Ascending aorta (tissue), 2 donors: ENCODE measurements at places on chromosomes 3 and 15. TPM values are rescaled to one million over a fixed set of nuclear protein-coding genes. Genes with fewer than 3 reads are reported as not detected.

- H3K4me1 ChIP-seq = no peaks in the 10 kb centered on the region
- H3K36me3 ChIP-seq = no peaks in the 10 kb centered on the region
- H3K27ac ChIP-seq = no peak overlapping the region
- no peak overlapping the region for H3K4me3 ChIP-seq
- H3K27me3 ChIP-seq = no peaks in the 10 kb centered on the region
These were observed 1161.4 kb downstream of the IGSF11 start for GRCh38 chr3:117873249-117873600.

DNA sequence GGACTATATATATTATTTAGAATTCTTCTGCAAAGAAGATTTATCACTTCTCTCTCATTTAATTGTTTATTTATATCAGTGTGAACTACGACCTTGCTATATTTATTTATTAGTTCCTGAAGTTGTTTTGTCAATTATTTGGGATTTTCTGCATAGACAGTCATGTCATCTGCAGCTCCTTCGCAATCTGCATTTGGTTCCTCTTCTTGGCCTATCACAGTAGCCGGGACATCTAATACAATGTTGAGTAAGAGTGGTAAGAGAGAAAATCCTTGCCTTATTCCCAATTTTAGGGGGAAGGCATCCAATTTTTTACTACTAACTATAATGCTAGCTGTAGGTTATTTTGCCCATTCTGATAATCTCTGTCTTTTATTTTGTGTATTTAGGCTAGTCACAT lies 39.4 kb downstream of the FOXL2 start:
- H3K36me3 ChIP-seq = no peaks in the 10 kb centered on the region
- no peaks in the 10 kb centered on the region for H3K4me1 ChIP-seq
- no peak overlapping the region for H3K4me3 ChIP-seq
- DNase-seq = no peak

DNA sequence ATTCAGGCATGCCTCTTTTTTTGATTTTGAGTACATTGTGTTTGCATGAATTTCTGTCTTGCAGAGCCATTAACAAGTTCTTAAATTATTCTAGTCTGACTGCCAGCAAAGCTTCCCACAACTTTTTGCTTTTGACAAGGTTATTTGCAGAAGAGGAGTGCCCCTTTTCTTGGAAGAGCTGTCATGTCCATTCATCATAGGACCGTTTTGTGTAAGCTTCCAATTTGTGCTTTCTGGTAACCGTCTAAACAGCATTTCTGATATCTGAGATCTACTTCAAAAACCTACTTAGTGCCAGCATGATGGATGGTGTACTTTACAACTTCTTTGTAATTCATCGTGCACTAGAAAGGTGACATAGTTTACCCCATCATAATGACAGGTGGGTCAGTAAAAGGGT lies 379.7 kb downstream of the NAALADL2 start:
- H3K27me3 ChIP-seq = no peaks in the 10 kb centered on the region
- H3K4me1 ChIP-seq = no peaks in the 10 kb centered on the region
- no peaks in the 10 kb centered on the region for H3K36me3 ChIP-seq
- no peak for DNase-seq

DNA sequence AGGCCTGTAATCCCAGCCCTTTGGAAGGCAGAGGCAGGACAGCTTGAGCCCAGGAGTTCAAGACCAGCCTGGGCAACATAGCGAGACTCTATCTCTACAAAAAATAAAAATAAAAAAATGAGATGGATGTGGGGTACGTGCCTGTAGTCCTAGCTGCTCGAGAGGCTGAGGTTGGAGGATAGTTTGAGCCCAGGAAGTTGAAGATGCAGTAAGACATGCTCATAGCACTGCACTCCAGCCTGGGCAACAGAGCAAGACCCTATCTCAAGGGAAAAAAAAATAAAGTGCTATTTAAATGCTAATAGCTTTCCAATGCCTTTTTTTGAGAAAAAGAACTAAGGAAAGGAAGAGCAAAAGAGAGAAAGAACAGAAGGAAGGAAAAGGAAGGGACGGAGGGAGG lies 94.5 kb downstream of the MAGI1 start:
- DNase-seq = no peak
- H3K27me3 ChIP-seq = no peaks in the 10 kb centered on the region
- peaks cover 26% of the 10 kb centered on the region for H3K4me1 ChIP-seq
- H3K4me3 ChIP-seq = no peak overlapping the region
- no peaks in the 10 kb centered on the region for H3K36me3 ChIP-seq

GRCh38 chr15:40388941-40389823 lies 6.7 kb downstream of the KNSTRN start:
- no peak overlapping the region for H3K4me3 ChIP-seq
- no peaks in the 10 kb centered on the region for H3K4me1 ChIP-seq
- H3K27ac ChIP-seq = no peak overlapping the region
- H3K27me3 ChIP-seq = no peaks in the 10 kb centered on the region

CCR1 gene
- 10.2 TPM for total RNA-seq

GOLGA6L10 gene
- total RNA-seq = 1.5 TPM
